HT1080 (cell line): ENCODE measurements at places on chromosomes 11 and 22.
A peak's percentile ranks its signal among the peaks of the same experiment; 100 is the strongest.

DNA sequence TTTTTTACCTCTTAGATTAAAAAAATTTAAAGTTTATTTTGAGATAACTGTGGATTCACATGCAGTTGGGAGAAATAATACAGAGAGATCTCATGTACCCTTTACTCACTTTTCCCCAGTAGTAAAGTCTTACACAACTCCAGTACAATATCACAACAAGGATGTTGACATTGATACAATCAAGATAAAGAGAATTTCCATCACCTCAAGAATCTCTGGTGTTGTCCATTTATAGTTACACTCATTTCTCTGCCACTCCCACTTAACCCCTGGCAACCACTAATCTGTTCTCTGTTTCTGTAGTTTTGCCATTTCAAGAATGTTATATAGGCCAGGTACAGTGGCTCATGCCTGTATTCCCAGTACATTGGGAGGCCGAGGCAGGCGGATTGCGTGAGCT lies 10.5 kb upstream of the ZBED5 start:
- DNase-seq, result no peak

GRCh38 chr11:47288066-47288465 lies 18.1 kb downstream of the MADD start:
- no peak for DNase-seq

DNA sequence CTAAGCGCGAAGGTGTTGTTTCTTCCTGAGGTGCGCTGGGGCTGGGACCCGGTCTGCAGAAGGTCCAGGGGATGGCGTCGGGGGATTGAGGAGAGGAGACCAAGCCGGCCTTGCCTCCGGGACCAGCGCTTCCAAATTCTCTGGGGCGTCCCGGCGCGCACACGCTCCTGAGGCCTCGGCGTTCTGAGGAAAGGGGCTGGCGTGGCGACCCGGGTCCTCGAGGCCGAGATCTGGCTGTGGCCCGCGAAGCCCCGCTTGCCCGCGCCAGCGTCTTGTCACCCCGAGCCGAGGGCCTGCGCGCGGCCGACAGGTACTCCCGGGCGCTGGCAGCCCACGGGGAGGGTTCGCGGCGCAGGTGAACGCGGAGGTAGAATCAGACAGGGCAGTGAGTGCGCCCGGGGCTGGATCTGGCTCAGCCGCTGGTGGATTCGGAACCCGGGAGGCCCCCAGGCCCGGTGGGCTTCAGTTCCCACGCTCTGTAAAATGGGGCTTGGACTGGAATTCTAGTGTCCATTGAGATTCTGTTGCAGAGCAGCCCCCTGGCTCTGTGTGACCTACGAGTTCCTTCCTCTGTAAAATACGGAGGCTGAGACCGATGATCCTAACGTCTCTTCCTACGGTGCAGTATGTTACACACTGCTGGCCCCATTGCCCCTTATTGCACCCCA lies 14.7 kb downstream of the SSH3 start:
- DNase-seq, result no peak

DNA sequence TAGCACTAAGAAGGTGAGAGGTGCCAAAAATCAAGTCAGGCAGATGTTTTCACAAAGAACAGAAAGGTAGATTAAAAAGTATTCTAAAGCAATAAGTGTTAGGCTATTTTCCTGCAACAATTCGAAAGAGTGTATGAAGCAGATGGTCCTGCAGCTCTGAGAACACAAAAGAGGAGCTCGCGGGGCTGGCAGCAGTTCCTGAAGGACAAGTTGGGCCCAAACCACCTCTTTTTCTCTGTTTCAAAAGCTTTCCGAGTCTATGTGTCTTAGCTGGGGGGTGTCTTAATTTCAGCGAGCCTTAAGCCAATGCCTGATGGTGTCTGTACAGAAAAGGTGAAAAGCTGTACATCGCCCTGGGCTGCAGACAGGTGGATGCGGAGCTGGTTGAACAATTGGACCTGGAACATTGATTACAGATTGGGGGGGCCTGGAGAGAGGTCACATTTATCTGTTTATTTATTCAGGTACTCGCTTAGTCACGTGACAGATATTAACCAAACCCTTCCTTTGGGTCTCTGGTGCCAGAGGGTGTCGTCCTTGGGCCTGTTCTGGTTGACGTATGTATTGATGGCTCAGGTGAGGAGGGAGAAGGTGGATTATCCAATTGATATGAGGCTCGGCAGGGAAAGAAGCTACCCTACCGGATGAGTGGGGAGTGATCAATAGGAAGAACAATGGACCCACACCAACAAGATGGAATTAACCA lies 24.7 kb downstream of the GRIK4 start:
- no peak for DNase-seq

- peak; percentile 40 for DNase-seq
Measured at GRCh38 chr22:47030881-47031627, 268.6 kb downstream of the TBC1D22A start.

DNA sequence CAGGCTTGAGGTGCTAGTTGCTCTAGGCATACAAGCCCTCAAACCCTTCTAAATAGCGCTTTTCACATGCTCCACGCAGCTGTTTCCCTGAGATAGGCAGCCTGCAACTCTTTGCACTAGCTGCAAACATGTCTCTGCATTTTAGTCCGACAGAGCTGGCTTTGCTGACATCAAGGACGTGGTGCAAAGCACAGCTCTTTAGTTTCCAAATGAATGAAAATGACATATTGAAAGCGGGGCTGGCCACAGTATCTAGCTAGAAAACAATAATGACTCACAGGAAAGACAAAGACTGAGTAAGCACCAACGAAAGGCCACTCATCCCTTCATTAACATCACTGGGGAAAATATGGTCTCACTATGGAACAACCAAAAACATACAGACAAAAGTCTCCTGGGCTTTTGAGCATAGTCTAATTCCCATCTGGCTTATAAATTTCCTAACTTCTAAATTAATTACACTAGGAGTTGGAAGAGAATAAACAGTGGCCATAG lies 15.3 kb upstream of the ZC3H12C start:
- peak; percentile 87 for DNase-seq

- DNase-seq, result no peak
Measured at GRCh38 chr11:20056109-20056949, 103.9 kb downstream of the DBX1 start.

- peak; percentile 40 for DNase-seq
Measured at GRCh38 chr11:123308077-123308476, 113.0 kb upstream of the CLMP start.

DNA sequence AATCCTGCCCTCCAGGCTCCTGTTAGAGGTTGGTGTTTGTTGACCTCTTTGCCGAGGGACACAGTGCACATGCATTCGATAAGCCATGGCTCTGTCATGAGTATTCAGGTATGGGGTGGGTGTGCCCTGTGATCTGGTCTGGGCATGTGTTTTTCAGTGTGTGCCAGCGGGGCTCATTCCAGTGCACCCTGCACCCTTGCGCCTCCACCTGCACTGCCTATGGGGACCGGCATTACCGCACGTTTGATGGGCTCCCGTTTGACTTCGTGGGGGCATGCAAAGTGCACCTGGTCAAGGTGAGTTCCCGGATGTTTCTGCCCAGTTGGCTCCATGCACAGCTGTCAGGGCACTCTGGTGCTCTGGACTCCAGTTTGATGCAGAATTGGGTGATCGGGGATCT lies 44.2 kb downstream of the OTOG start:
- DNase-seq, result no peak

GRCh38 chr11:90373971-90374370 lies 151.1 kb upstream of the CHORDC1 start:
- DNase-seq, result no peak

DNA sequence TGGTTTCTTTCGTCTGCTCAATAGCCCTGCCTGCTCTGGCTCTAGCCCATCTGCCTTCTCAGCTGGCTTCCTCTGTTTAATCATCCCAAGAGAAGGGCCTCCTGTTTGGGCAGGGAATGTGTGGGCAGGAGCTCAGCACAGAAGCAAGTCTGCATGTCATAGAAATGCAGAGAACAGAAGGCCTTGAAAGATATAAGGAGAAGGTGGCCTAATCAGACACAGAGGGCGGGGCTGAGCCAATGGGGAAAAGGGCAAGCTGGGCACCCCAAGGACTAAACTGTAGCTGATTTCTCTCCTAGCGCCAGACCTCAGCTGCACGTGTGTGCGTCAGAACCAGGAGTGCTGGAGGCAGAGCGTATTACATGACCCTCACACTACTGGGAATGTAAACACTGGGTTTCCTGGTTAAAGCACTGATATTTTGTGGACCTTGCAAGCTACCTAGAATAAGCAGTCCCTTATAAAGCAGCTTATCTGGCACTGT lies 7.6 kb upstream of the CCKBR start:
- DNase-seq, result no peak

GRCh38 chr22:21796863-21797262 lies 61.3 kb upstream of the YPEL1 start:
- DNase-seq, result no peak

- no peak for DNase-seq
Measured at GRCh38 chr22:19689408-19689807, 24.9 kb upstream of the SEPTIN5 start.

DNA sequence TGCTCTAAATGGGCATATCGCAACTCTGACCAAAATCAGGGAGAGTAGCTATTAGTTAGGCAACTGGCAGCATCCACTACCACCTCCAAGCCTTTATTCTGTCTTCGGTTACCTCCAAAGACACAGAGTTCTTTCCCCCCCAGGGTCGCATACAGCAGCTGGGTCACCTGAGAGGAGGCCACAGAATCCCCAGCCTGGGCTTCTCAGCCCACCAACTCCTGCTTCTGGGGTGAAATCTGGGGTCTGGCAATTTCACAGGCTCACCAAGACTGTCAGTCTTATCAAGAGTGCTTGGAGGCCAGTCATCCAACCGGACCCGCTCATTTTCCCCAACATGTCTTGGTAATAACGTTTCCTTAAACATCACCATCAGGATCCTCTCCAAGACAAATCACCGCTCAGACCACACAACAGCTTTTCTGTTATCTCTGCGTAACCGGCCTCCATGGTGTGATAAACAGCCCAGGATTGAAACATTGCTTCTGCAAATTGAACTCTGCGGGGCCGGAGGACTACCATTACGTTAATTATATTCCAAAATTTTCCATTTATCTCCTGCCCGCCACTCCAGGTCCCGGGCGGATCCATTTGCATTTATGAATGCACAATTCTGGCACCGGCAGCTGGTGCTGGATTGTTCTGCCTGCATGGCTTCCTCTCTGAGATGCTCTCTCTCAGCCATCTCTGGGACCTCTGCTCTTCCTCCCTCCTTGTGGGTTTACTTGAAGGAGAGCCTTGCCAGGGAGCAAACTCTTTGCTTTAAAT lies 35.6 kb downstream of the RTL6 start:
- DNase-seq, result no peak

GRCh38 chr11:17333799-17334586 lies 17.6 kb upstream of the NCR3LG1 start:
- DNase-seq, result no peak

GRCh38 chr22:30607939-30608338 lies 965 bp downstream of the TCN2 start:
- no peak for DNase-seq

DNA sequence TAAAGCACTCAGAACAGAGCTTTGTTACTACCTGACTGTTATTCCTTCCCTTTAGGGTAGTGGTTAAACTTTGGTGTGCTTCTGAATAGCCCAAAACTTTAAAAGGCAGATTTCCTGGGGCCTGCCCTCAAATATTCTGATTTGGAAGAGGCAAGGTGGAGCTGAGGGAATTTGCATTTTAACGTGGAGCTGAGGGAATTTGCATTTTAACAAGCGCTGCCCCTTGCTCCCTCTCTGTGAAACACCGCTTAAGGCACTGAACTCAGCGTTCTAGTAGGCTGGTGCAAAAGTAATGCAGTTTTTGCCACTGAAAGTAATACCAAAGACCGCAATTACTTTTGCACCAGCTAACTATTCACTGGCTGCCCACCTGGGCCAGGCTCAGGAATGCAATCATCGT lies 35.0 kb downstream of the TPST2 start:
- DNase-seq, result no peak

DNA sequence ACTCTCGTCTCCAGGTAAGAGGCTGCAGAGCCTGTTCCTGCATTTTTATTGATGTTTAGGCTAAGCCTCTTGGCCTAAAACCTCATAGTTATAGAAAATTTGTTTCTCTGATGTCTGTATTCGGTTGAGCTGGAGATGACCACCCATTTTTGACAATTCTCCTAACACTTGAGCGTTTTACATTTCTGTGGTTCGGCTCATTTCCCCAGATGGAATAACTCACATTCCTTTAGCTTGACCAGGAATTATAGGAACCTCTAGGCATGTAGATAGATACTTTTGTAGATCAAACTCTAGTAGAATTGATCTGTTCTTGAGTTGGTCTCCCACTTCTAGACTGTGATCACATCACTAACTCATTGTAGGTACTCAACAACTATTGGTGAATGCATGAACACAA lies 172.6 kb upstream of the CADM1 start:
- DNase-seq, result peak; percentile 69

- no peak for DNase-seq
Measured at GRCh38 chr11:61855939-61856680, 28.0 kb downstream of the FADS2 start.

- no peak for DNase-seq
Measured at GRCh38 chr11:110158317-110159200, 65.4 kb downstream of the ZC3H12C start.

- no peak for DNase-seq
Measured at GRCh38 chr11:105609832-105610781, at the start of gene GRIA4. Gene GRIA4 (plus strand): TSS chr11:105610073. CDS start chr11:105610998, 925 bp downstream.

DNA sequence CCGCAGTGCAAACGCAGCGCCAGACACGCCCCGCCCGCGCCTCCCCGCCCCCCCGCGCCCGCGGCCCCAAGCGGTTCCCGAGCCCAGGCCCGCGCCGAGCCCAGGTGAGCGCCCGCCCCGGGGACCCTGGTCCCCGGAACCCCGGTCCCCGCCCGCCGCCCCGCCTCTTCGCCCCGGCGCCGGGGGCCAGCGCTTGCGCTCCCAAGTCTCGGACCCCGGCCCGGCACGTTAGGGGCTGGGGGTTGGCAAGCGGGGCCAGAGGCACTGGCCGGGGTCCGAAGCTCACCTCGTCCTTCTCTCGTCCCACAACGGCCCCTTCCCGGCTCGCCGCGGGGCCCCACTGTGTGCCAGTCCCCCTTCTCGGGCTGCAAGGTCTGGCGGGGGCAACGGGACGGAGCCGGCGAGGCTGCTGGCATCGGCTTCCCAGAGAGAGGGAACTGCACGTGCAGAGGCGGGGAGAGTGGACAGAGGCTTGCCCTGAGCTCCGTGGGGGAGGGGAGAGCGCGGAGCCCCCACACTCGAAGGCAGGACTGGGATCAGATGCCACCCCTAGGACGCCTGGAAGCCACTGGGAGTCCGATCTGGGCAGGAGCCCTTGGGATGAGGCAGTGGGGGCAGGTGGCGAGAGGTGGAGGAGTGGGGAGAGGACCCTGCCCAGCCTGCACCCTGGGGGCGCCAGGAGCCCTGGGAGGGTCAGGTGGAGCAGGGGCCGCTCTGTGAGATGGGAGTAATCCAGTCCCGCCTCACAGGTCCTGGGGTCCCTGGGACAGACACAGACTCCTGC lies 1.8 kb upstream of the AIFM3 start:
- no peak for DNase-seq

- no peak for DNase-seq
Measured at GRCh38 chr22:22799561-22799960, 88.1 kb upstream of the IGLL5 start.

GRCh38 chr11:134498326-134499139 lies 86.5 kb upstream of the B3GAT1 start:
- no peak for DNase-seq

- no peak for DNase-seq
Measured at GRCh38 chr11:126466236-126467045, 111.0 kb downstream of the ST3GAL4 start.
